ENCODE measurements at places on chromosomes 1 and 21. TPM values are rescaled to one million over a fixed set of nuclear protein-coding genes. Genes with fewer than 3 reads are reported as not detected.

The PAQR6 gene
- not detected for total RNA-seq

The HSD3B2 gene
- 89.4 TPM for total RNA-seq

The CD5L gene
- total RNA-seq = not detected

The KCNJ9 gene
- total RNA-seq = 0.27 TPM

The FOXE3 gene
- total RNA-seq = not detected

The HSD11B1 gene
- not detected for total RNA-seq

The LDLRAD2 gene
- total RNA-seq = not detected

The DENND1B gene
- total RNA-seq = 59.9 TPM

The AMY2A gene
- total RNA-seq = not detected

The LRRC8C gene
- total RNA-seq = 2.5 TPM

The PROX1 gene
- 7.6 TPM for total RNA-seq

The ANGPTL3 gene
- total RNA-seq = not detected

The INSRR gene
- not detected for total RNA-seq

The DPYD gene
- 11.2 TPM for total RNA-seq

The HTR1D gene
- total RNA-seq = 0.14 TPM

The KCNC4 gene
- total RNA-seq = 1.8 TPM

The UTP11 gene
- total RNA-seq = 21.6 TPM

The C1QTNF12 gene
- total RNA-seq = 52.8 TPM

The FCRL6 gene
- total RNA-seq = not detected

The EDN2 gene
- 13.8 TPM for total RNA-seq

The CFAP141 gene
- total RNA-seq = not detected

The CLCNKA gene
- total RNA-seq = 0.68 TPM

The SPRR2B gene
- not detected for total RNA-seq

The SELL gene
- not detected for total RNA-seq

The GPR37L1 gene
- total RNA-seq = not detected

The ADAMTS4 gene
- 34.8 TPM for total RNA-seq

The LAD1 gene
- 148 TPM for total RNA-seq

The CENPF gene
- 2.9 TPM for total RNA-seq

The TFF1 gene
- not detected for total RNA-seq

The FCRL5 gene
- total RNA-seq = 0.20 TPM

The SPTA1 gene
- total RNA-seq = not detected

The FNDC10 gene
- 4.5 TPM for total RNA-seq

The AK2 gene
- total RNA-seq = 296 TPM
